ENCODE measurements at places on chromosomes 11 and 22.

DNA sequence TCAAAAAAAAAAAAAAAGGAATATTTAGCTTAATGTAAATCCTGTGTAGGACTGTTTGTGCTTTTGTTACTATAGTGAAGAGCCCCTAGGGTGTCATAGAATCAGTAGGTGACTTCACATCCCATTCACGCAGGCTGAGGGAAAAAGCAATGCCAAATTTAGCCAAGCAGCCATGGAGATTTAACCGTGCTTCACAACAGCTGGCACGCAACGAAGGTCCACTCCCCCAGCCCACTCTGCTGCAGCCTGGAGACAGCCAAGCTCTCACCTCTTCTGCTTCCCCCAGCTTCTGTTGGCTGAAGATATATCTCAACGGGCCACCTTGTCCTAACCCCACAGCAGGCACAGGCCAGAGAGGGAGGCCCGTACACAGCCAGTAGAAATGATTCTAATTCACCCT lies 78.8 kb upstream of the BID start:
- no peak for DNase-seq

DNA sequence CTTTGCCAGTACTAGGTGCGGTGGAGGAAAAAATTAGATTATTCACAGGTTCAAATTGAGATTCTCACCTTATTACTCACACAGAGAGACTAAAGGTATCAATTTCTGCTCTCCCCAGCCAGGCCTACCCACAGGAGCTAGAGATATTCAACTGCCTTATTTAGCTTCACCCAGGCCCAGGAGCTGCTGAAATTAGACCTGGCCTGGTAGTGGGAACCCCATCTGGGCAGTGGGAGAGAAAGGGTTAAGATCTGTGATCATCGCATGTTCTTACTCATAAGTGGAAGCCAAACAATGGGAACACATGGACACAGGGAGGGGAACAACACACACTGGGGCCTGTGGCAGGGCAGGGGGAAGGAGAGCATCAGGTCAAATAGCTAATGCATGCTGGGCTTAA lies 20.9 kb upstream of the MICAL2 start:
- DNase-seq = no peak

- no peak for DNase-seq
Measured at GRCh38 chr11:79226126-79226525, 214.7 kb downstream of the TENM4 start.

DNA sequence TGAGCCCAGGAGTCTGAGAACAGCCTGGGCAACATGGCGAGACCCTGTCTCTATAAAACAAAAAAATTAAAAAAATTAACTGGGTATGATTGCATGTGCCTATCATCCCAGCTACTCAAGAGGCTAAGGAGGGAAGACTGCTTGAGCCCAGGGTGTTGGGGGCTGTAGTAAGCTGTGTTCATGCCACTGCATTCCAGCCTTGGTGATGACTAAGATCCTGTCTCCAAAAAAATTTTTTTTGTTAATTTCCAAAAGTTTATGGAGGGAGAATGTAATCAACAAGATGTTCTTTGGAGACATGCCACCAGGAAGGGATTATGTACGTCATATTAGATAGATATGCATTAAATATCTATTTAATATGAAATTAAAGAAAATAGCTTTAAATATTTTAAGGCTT lies 267.5 kb downstream of the SBF2 start:
- no peak for DNase-seq

GRCh38 chr11:66477263-66478201 lies 2.7 kb upstream of the DPP3 start:
- DNase-seq = no peak

DNA sequence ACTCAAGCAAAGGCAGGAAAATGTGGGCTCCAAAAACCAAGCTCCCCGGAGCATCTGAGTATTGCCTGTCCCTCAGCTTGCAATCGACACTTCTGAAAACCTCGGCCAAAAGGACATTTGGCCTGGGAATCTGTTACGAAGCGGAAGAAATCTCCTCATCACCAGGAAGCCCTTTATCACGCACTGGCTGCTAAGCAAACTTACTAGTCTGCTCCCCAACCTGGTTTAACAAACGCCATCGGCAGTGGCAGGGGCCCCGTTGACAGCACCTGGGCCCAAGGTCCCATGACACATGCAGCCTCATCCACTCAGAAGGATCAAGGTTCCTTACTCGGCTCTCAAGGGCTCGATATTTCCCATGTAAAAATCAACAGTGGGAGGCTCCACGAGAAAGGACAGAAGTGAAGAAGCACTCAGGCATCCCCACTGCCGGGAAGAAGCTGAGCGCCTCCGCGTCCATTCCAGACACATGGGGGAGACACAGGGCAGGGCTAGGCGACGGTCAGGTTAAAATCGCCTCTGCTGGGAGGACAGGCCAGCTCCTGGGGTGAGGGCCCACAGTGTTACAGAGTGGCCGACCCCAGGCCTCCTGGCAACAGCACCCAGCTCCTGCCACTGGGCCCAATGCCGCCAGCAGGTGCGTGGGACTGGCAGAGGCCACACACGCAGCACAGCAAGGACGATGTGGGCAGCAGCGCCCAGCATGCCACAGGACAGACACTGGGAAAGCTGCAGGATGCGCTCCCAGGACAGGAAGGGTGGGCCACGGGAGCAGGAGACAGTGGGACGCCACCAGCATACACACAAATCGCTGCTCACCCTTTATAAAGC lies 27.1 kb downstream of the BRD1 start:
- no peak for DNase-seq

DNA sequence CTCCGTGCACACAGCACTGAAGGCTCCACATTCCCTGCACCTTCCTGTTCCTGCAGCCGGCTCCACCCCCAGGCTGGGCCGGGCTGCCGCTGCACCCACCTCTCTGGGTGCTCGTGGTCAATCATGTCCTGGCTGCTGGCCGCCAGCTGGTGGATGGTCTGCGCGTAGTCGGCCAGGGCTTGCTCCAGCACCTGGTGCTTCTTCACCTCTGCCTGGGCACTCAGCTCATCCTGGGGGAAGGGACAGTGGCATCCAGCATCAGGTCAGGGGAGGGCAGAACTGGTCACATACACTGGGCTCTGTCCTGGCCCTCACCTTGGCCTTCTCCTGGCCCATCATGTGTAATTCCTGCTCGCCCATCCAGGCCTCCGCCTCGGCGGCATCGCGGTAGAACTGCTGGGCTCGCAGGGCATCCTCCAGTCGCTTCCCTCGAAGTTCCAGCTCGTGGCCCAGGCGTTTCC lies 15.2 kb upstream of the RBM4B start:
- no peak for DNase-seq

- peak; percentile 7 for DNase-seq
Measured at GRCh38 chr11:32829157-32829679, 509 bp upstream of the PRRG4 start.

GRCh38 chr11:70435361-70435760 lies 37.0 kb downstream of the CTTN start:
- DNase-seq = no peak

GRCh38 chr11:28763876-28764275 lies 655.7 kb downstream of the METTL15 start:
- DNase-seq = no peak

DNA sequence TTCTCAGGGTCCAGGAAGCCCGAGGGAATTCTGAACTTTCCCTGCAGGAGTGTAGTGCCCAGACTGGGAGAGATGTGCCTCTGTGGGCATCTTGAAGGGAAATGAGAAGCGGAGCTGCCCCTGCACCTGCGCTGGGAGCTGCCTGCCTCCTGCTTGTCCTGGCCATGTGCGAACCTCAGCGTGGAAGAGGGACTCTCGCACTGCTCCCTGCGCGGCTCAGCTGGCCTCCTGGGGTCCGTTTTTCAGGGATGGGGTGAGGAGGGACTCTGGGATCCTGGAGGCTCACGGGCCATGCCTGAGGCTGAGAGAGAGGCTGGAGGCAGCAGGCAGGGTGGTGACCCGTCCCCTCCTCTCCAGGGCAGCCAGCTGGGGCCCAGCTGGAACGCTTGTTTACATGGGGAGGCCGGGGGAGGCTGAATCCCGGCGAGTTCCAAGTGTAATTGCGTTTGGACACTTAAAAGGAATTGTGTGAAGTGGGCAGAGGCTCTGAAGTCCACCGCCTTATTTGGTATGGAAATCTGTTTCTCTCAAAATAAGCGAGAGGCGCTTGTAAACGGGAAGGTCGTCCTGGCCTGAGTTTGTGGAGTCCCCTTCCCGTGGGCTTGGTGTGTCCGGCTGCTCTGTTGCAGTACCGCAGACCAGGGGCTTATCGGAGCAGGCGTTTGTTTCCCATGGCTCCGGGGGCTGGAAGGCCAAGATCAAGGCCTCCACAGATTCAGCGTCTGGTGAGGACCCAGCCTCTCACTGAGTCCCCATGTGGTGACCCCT lies 1.2 kb upstream of the MRGPRF start:
- no peak for DNase-seq

DNA sequence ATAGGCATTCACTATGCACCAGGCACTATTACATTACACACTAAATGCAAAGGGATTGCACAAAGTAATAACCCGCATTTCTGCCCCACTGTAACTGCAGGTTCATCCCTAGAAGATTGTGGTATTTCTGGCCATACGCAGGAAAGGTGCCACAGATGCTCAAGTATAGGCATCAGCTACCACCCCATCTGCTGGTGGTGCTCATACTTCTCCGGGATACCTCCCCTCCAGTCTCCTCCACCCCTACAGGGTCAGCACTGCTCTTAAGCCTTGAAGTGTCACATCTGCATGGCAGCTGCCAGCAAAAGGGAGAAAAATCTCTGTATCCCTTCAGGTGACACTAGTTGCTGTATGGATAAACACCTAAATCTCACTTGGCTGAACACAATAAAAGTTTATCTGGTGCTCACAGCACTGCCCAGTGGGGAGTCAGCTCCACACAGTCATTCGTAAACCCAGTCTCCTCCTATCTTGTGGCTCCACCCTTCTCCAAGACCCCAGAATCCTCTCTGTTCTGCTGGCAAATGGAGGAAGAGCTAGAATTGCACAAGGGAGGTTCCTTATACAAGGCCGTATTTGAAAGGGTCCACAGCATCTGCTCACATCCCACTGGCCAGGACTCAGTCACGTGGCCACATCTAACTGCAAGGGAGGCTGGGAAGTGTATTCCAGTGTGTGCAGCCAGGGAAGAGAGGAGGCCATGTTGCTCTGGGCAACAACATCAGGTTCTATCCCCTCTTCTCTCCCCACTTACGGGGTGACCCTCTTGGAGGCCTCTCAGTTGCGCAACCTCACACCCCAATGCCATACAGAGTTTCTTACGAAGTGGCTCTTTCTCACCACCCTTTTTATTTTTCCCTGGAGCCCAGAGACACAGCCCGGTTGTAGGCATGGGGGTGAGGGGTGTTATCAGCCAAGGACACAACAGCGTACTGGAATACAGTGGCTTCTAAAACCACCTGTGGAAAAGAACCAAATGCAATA lies 114.7 kb downstream of the BUD13 start:
- no peak for DNase-seq

- DNase-seq = no peak
Measured at GRCh38 chr22:49119551-49119952, 708.1 kb downstream of the BRD1 start.

- no peak for DNase-seq
Measured at GRCh38 chr11:75869661-75870455, 54.8 kb downstream of the UVRAG start.

- DNase-seq = no peak
Measured at GRCh38 chr22:25628494-25628893, 64.0 kb downstream of the GRK3 start.

DNA sequence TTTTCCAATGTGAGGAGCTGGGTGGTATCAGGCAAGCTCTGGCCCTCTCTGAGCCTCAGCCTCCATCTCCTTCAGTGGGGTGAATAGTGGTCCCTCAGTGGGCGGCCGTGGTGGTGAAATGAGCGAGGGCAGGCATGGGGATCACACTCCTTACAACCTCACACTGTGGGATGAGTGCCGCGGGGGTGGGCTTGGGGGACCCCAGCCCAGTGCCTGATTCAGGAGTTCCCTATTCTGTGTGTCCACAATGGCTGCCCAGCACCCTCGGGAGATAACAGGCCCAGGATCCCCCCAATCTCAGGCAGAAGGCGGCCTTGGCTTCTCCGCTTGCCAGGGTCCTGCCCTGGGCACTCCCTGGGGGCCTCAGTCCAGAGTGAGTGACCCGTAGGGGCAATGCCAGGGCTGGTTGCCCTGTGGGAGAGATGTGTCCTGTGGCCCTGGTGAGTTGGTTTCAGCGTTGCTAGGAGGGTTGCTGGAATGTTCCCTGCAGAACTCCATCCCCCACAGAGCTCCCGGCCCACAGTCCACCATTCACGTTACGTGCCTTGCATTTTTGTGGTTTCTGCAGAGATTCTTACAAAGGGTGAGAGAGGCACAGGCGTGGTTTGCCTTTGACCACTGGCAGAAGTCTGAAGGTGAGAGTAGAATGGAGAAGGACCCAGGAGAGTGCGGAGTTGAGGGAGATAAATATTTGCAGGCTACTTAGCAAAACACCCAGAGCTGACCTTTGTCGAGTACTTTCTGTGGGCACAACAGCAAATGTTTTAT lies 2.9 kb downstream of the ALDH3B1 start:
- no peak for DNase-seq

- no peak for DNase-seq
Measured at GRCh38 chr11:115939731-115940421, 435.7 kb upstream of the CADM1 start.

GRCh38 chr11:123945132-123945531 lies 1.5 kb upstream of the OR6T1 start:
- no peak for DNase-seq

- no peak for DNase-seq
Measured at GRCh38 chr22:22983123-22983522, 87.2 kb upstream of the GNAZ start.

DNA sequence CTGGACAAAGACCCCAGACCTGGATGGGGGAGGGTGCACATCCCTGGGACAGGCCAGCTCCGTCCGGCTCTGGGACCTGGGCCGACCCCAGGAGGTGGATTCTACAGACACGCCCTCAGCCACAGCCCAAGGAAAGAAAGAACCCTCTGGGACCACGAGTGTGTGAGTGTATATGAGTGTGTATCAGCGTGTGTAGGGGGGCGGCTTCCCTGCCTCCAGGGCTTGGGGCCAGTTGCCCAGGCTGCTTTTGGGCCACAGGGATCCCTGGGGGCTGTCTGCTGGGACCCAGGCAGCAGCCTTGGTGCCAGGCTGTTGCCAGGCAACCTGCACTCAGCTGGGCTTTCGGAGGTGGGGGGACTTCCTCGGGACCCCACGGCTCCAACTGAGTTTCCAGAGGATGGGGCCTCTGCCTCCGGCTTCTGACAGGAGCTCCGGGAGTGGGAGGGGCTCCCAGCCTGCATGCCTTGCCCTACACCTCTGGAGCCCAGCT lies 8.9 kb downstream of the DUSP8 start:
- no peak for DNase-seq

- DNase-seq = no peak
Measured at GRCh38 chr11:96197103-96197502, 145.9 kb downstream of the MAML2 start.

- no peak for DNase-seq
Measured at GRCh38 chr22:49776891-49777290, 50.8 kb downstream of the BRD1 start.

GRCh38 chr11:104594228-104594958 lies 303.9 kb downstream of the CASP12 start:
- DNase-seq = no peak

GRCh38 chr11:93089474-93090102 lies 108.2 kb downstream of the SLC36A4 start:
- no peak for DNase-seq

GRCh38 chr11:88277349-88277915 lies 60.1 kb downstream of the CTSC start:
- DNase-seq = no peak

GRCh38 chr11:131671734-131672133 lies 301.3 kb downstream of the NTM start:
- no peak for DNase-seq

Measured in CD4-positive, alpha-beta T cell treated with Interleukin-21 for 1 hour (primary cell).